ENCODE measurements at places on chromosomes 6 and 20.

- no peak for DNase-seq
Measured at GRCh38 chr6:116008470-116009243, 52.0 kb downstream of the FRK start.

GRCh38 chr6:27375613-27376079, 12.9 kb upstream of the ZNF391 start:
- DNase-seq: no peak

DNA sequence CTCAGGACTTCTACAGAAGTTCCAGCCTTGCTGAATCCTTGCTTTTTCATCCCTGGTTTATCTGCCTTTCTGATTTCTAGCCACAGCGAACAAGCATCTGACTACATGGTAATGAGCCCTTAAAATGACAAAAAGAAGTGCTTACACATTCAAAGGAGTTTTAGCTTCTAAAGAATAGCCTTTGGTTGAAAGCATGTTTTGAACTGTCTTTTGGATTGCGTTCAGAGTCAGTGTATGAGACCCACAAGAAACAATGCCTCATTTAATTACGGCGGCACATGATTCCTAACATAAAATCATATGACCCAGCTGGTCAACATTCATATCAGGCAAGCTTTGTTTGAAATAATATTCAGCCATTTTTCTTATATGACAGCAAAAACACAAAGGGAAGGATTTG, 784.2 kb downstream of the KIF16B start:
- no peak for DNase-seq

- no peak for DNase-seq
Measured at GRCh38 chr6:24659561-24659960, 7.1 kb downstream of the TDP2 start.

- no peak for DNase-seq
Measured at GRCh38 chr20:18404172-18404571, 62.7 kb downstream of the DZANK1 start.

DNA sequence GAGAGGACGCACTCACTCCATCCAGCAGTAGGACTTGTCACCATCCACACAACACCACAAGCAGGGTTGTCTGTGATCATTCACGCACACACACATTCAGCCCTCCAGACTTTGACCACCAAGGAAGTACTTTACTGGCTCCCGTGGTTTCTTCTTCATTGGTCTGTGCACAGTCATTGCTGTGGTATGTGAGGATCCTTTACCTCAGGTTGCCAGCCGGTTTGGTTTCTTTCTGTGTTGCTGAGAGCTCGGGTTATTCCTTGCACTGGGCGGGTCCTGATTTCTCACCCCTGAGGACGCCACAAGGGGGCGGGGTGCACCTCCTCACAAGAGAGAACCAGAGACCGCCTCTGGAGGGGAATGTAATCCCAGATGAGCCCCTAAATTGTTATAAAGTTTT, 11.2 kb downstream of the SLC35A1 start:
- DNase-seq: no peak

- no peak for DNase-seq
Measured at GRCh38 chr6:154134471-154135147, 95.6 kb downstream of the OPRM1 start.

GRCh38 chr6:156379392-156380289, 397.5 kb upstream of the ARID1B start:
- no peak for DNase-seq

- no peak for DNase-seq
Measured at GRCh38 chr20:33209789-33210188, 7.4 kb upstream of the BPIFA3 start.

- no peak for DNase-seq
Measured at GRCh38 chr6:53984163-53984562, 127.1 kb upstream of the MLIP start.

DNA sequence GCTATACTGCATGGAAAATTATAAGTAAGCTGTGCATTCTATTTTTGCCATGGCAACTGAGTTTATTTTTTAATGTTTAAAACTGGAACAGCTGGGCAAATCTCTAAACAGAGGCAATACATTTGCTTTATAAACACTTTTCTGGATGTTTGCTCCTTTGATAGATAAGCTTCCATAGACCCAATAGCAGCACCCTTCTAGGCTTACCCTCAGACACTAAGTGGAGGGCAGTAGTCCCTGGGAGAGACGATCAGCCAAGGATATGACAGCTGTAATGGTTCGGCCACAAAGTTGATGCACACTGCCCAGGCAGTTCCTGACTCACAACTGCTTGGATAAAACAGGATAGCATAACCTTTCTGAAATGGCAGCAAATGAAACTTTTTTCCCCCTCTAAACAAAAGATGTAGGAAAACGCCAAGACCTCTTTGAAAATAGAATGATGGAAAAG, 8.5 kb upstream of the MRPS10 start:
- no peak for DNase-seq

GRCh38 chr20:35091816-35092523, 637 bp downstream of the TRPC4AP start:
- no peak for DNase-seq

GRCh38 chr6:26129656-26130055, 42.4 kb downstream of the HFE start:
- no peak for DNase-seq

GRCh38 chr20:3563133-3563532, 92.3 kb downstream of the ATRN start:
- DNase-seq: no peak

GRCh38 chr6:39225946-39226437, 3.3 kb downstream of the KCNK5 start:
- DNase-seq: peak; percentile 53

- no peak for DNase-seq
Measured at GRCh38 chr6:35014786-35015185, 125.7 kb downstream of the ANKS1A start.

GRCh38 chr6:128724738-128725137, 158.2 kb upstream of the LAMA2 start:
- no peak for DNase-seq

DNA sequence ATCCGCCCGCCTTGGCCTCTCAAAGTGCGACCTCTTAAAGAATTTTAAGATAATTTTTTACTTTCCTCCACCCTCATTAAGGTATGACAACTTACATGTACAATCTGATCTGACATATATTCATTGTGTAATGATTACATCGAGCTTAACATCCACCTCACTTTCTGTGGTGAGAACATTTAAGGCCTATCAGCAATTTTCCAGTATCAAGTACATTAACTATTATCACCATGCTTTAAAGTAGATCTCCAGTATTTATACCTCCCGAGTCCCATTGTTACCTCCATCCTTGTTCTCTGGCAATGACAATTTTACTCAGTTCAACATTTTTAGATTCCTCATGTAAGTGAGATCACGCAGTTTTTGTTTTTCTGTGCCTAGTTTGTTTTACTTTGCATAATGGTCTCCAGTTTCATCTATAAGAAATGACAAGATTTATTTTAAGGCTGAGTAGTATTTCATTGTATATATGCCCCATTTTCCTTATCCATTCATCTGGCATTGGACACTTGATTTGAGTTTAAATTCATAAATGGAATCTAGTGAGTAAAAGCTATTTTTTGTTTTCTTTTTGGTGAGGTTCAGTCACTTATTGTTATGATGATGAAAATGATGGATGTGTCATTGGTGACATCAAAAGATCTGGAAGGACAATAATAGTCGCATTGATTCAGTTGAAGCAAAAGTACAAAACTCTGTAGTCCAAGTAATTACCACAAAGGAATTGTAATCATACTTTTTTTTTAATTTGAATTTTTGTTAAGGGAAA, 87.0 kb downstream of the OR2B2 start:
- no peak for DNase-seq

DNA sequence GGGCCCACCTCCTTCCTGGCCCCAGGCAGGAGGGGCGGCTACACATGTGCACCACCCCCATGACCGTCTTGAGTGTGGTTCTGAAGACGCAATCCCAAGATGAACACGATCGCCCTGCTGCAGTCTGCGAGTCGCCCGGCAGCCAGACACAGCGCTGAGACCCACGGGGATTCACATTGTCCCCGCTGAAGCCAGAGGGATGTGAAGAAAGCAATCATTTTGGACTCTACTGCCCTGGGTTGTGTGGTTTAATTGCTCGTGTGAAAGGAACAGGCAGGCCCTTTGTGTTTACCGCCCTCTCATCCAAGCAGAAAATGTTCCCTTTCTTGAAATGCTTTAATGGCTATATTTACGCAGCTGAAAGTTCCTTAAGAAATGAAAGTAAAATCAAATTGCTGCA, 279.5 kb downstream of the TAF4 start:
- no peak for DNase-seq

- no peak for DNase-seq
Measured at GRCh38 chr6:854406-855118, 161.6 kb upstream of the EXOC2 start.

DNA sequence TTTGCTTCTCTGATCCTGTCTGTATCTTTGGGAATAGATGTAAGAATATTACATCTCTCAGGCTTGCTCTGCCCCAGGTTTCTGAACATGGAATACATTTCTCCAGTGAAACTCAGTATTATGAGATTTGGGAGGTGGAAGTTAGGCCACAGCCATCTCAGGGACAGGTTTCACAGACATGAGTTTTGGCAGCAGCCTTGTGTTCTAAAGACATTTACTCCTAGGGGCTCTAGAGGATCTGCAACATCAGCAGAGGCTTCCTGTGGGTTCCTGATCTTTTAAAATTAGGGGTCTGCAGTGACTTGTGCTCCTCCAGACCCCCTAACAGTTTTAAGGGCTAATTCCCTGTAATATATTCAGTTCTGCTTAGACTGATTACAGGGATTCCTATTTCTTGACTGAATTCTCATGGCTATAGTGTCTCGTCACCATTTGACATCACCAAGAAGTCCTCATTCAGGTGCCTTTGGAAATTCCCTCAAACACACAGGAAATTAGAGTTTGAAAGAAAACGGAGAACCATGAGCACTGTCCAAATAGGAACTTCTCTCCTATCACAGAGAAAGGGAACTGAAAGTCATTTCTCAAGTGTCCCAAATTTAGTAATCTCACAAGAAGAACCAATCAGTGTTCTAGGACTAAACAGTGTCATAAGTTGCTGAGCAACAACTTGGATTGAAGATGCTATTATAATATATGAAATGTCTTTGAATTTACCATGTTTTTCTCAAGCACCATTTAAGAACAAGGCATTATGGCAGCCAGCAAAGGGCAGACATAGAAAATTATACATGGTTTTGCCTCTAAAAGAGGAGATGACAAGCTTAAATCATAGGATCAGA, 2.5 kb upstream of the HLA-DRA start:
- DNase-seq: no peak

- DNase-seq: no peak
Measured at GRCh38 chr6:146814148-146814750, 215.5 kb downstream of the ADGB start.

GRCh38 chr6:33861722-33862121, 57.9 kb upstream of the MLN start:
- no peak for DNase-seq

GRCh38 chr20:50876063-50876685, 55.1 kb downstream of the ADNP start:
- no peak for DNase-seq

- DNase-seq: peak; percentile 65
Measured at GRCh38 chr6:98946879-98947410, 801 bp downstream of the FBXL4 start.

- DNase-seq: no peak
Measured at GRCh38 chr6:133954657-133955576, 1.9 kb downstream of the TBPL1 start.

GRCh38 chr6:20978151-20978614, 443.9 kb downstream of the CDKAL1 start:
- no peak for DNase-seq

DNA sequence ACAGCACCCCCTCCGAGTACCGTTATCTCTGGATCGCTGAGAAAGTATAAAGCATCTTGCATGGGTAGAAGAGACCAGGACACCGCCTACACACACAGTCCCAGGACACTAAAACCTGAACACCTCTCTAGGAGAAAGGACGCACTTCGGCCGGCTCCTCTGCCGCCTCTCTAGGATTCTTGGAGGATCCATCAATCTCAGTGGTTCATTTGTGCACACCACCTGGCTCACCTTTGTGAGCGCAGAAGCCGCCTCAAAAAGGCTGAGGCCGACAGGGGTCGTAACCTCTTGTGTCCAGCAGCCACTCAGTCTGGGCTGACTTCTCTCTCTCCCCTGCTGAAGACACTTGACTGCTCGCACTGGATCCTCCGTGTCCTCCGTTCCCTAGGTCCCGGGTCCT, 13.5 kb downstream of the ZSCAN23 start:
- no peak for DNase-seq

DNA sequence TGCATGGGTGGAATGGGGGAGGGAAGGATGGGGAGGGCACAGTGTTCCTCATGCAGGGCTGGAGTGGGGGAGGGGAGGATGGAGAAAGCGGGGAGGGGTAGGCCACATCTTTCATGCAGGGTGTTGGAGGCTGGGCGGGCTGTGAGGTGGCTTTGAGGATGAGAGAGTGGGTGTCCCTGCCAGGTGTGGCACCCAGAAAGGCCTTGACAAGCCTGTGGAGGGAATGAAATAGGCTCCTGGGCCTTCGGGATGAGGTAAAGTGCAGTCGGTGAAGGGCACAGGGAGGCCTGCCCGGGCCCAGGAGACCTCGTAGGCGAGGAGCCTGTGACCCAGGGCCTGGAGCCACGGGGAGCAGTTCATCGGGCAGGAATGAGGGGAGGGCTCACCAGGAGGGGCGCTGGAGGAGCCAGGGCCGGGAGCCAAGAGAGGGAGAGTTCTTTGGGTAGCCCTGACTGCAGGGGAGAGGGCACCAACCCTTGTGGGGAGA, 7.6 kb downstream of the CEBPB start:
- DNase-seq: no peak

GRCh38 chr20:15603506-15603905, 969.7 kb downstream of the KIF16B start:
- no peak for DNase-seq

GRCh38 chr6:44933108-44933507, 395.0 kb upstream of the RUNX2 start:
- no peak for DNase-seq

- peak; percentile 70 for DNase-seq
Measured at GRCh38 chr20:33812152-33812849, 1.2 kb downstream of the CHMP4B start.

DNA sequence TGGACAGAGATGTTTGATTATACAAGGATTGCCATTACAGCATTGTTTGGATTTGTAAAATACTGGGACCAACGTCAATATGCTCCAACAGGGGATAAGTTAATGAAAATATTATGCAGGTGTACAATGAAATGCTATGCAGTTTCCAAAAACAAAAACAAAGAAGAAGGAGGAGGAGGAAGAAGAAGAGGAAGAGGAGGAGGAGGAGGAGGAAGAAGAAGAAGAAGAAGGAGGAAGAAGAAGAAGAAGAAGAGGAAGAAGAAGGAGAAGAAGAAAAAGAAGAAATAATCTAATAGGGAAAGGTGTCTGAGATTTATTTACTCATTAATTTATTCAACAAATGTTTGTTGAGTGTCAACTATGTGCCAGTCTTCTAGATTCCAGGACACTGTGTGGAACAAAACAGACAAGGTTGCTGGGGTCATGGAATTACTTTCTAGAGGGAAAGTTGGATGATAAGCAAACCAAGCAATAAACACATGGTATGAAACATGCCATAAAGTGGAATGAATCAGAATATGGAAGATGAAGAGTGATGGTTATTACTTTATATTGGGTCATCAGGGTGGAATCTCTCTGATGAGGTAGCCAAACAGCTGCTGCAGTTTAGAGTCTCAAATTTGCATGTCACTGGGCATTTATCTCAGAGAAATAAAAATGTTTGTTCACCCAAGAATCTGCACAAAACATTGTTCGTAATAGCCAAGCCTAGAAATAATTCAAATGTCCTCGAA, 6.3 kb upstream of the TRIM27 start:
- no peak for DNase-seq

- no peak for DNase-seq
Measured at GRCh38 chr6:115668781-115669180, 391.9 kb downstream of the FRK start.
